A673 (cell line): ENCODE measurements at places on chromosomes 16 and 17.

DNA sequence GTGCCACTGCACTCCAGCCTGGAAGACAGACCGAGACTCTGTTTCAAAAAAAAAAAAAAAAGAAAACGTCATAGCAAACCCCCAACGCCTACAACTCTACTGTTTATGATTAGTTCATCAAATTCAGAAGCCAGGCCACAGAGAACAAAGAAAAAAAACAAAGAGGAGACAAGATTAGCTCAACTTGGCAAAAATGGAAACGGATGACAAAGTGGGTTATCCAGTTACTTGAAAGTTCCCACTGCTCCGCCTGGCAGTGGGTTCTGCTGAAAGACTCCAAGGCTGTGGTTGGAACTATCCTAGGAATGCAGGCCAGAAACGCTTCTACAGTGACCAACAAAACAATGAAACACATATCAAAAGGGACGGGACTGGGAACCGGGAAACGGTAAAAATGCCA, 53.1 kb downstream of the MRM3 start:
- no peak for DNase-seq

DNA sequence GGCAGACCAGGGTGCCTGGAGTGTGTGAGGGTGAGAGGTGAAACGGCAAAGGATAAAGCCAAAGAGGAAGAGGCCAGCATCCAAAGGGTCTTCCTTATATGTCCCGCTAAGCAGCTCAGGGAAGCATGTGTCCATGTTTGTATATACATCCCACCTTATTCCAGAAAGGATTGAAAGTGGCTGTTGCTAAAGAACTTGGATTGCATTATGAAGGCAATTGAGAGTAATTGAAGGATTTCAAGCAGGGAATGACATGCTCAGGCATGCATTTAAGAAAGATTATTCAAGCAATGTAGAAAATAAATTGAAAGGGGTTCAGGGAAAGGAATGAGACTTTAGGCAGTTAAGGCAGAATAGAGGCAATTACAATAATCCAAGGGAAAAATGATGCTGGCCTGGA, 237.6 kb upstream of the SOX9 start:
- DNase-seq = no peak

GRCh38 chr17:50955160-50955559, 89.0 kb upstream of the TOB1 start:
- DNase-seq = no peak

- DNase-seq = no peak
Observed at GRCh38 chr17:18250259-18250658, 8.3 kb downstream of the FLII start.

- DNase-seq = no peak
Observed at GRCh38 chr17:33444731-33445130, 151.6 kb upstream of the ASIC2 start.

DNA sequence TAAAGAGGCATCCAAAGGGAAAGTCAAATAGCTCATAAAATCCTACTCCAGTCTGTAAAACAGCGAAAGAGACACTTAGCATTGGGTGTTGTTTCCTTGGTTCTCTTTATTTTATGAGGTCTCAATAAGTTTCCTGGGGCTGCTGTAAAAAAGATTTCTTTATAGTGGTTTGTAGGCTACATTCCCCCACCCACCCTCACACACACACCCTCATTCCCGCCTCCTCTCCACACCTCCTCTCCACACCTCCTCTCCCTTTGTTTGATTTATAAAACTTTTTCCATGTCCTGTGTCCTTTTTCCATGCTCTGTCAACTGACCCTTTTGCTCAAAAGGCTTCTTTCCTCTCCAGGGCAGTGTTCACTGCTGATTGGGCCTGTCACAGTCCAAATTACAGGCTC, 178.9 kb upstream of the SOX9 start:
- DNase-seq = no peak

DNA sequence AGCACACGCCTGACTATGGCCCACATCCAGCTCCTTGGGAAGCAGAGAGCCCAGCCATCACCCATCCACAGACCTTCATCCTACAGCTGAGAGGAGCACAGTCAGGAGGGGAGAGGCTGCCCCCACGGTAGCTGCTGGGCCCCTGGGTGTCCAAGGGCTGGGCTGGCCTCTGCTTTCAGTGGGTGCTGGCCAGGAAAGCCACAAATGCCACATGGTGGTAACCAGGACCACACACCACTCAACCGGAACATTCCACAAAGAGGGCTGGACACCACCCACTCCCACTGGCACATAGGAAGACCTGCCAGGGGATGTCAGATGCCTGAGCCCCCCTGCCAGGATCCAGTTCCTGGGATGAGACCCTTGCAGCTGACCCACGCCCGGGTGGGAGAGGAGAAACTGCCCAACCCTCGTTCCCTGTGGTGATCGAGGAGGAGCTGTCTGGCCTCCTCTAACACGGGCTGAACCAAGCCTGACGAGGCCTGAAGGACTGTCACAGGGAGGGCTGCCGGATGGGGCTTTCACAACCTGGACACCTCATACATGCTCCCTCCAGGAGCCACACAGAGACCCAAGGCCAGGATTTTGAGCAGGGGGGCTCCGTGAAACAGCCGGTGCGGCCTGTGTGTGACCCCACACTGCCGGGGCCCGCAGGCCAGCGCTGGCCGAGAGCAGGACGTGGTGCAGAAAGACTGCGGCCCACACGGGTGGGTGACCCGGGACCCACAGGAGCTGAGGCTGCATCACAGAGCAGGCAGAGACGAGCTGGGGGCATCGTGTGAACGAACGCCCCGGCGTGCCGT, 30.7 kb downstream of the PIEZO1 start:
- DNase-seq = no peak
